ENCODE measurements at places on chromosomes 1 and 21.

DNA sequence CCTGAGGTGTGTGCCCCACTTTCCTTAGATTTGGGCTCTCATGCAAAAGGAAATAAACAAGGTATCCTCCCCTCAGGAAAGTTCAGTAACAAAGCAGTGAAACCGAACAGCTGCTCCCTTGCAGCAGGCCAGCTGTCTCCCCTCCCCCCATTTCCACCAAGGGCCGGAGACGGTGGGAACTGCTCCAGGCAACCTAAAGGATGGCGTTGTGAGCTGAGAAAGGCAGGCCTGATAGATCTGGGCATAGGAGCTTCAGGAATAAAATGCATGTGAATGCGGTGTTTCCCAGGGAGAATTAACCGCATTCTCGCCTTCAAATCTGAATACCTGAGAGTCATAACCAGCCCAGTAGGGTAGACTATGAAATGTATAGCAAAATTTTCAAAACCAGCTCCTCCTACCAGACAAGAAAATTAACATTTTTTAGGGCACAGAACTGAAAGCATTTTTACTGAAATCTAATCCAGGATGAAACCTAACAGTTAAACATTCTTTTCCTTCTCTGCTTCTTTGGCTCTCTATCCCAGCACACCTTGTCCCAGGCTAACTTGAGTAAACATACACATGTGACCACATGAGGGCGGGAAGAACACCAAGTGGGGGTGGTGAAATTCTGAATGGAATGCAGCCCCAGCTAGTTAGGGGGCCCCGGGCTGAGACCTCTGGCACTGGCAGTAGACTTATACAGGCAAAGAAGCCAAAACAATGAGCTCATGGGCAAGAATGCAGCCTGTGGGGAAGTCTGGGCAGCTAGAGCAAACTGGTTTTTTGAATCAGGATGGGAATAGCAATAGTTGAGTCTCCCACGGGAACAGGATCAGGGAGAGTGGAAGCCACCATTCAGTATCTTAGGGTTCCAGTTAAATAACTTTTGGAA, 11.5 kb downstream of the MCL1 start:
- DNase-seq, result no peak

GRCh38 chr21:34836103-34836932, 167.5 kb downstream of the CLIC6 start:
- DNase-seq, result no peak

- no peak for DNase-seq
These were observed 3.4 kb upstream of the FAM131C start for GRCh38 chr1:16076865-16077238.

- no peak for DNase-seq
These were observed 15.0 kb downstream of the NES start for GRCh38 chr1:156662005-156662799.

DNA sequence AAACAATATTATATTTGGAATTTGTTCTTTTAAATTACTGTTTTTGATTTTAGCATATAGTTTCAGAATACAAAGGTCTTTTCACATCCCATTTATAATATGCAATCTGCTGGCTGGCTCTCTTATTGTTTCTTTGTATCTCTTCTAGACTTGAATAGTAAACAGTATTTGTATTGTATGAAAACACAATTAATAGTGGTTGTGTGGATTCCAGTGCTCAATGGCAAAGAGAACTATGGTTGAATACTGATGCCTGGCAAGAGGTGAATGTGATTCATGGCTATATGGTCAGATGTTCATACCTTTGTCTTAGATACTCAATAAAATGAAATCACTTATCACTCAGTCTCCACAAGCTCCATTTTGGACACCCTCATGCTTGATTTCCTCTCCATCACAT, 37.2 kb downstream of the OR6Y1 start:
- no peak for DNase-seq

DNA sequence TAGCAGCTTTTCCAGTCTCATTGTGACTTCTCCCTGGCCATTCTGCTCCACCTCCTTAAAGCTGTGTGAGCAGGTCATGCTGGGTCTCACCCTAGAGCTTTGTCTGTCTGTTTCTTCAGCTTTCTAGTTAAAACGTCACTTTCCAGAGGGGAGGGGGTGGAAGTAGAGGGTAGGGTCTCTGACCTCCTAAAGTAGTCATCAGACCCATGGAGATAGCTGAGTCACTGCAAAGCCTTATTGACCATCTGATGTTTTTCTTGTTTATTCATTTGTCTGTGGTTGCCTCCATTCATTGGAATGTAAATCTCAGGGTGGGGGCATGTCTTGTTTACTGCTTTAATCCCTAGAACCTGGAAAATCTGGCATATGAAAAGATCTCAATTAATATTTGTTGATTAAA, 52.7 kb downstream of the ELF3 start:
- DNase-seq, result no peak

DNA sequence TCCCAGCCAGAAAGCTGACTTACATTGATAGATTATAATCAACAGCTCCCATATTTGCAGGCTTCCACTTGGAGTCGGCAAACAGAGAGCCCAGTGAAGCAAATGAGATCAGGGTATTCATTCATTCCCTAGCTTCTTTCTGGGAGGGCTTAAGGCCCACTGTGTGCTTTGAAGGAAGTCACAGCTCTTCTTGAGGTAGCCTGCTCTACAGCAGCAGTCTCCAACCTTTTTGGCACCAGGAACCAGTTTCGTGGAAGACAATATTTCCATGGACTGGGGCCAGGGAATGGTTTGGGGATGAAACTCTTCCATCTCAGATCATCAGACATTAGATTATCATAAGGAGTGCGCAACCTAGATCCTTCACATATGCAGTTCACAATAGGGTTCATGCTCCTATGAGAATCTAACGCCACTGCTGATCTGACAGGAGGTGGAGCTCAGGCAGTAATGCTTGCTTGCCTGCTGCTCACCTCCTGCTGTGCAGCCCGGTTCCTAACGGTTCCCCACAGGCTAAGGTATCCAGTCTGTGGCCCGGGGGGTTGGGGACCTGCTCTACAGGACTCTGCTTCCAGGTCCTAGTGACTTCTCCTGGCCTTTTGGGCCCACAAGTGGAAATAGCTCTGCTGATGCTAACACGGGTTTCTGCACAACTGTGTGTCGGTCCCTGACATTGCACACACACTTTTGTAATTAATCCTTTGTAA, 13.7 kb upstream of the ADAM30 start:
- DNase-seq, result no peak

- no peak for DNase-seq
These were observed 14.2 kb downstream of the UTP11 start for GRCh38 chr1:38026592-38027200.

- DNase-seq, result peak; percentile 89
These were observed 789 bp upstream of the PTPN14 start for GRCh38 chr1:214552174-214552608.

- DNase-seq, result no peak
These were observed 31.7 kb downstream of the ADAMTS1 start for GRCh38 chr21:26813426-26813998.

GRCh38 chr1:202161151-202162046, 997 bp upstream of the PTPN7 start:
- no peak for DNase-seq

DNA sequence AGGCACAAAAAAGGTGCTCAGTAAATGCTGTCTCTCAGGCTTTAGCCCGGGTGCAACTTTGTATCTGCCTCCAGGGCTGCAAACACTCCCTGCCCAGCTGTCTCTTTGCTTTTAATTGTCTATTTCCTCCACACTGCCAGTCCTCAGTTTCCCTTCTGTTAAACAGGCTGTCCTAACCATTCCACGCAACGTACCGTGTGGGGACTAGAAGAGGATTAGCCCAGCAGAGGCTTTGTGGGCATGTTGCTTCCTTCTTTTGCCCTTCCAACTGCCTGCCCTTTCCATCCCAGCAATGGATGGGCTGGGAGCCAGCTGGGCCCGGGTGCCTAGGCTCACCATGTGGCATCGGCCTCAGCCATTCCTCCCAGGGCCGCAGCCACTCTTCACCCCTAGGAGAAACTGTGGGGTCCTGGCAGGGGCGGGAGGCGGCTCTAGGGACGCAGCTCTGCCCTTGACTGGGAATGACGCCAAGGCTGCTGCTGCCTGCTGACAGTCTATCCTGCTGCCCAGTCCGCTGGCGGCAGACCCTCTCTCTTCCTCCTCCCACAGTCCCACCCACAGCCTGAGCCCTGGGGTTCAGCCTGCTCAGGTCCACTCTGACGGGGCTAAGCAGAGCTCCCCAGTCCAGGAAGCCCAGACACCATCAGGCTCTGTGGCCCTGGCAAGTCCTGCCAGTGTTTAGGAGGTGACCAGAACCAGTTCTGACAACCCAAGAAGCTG, 40.6 kb upstream of the LRP8 start:
- peak; percentile 82 for DNase-seq

GRCh38 chr1:32872192-32872460, 1.4 kb upstream of the FNDC5 start:
- DNase-seq, result no peak

- DNase-seq, result no peak
These were observed 17.3 kb downstream of the OTUD7B start for GRCh38 chr1:149993181-149993580.

DNA sequence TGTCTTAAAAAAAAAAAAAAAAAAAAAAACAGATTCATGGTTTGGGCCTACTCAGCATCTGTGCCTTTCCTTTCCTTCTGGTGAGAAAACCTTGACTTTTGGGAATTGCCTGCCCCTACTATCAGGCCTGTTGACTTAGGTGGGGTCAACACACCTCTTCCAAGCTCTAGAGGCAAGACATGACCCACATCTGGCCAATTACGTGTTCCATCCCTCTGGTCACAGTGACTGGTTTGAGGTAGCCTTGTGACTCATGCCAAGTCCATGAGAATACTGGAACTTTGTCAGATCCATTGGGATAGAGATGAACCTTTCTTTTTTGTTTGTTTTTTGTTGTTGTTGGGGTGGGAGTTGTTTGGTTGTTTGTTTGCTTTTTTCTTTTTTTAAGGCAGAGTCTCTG, 37.3 kb upstream of the KHDRBS1 start:
- no peak for DNase-seq

GRCh38 chr1:198647055-198647454, 8.2 kb downstream of the PTPRC start:
- no peak for DNase-seq

DNA sequence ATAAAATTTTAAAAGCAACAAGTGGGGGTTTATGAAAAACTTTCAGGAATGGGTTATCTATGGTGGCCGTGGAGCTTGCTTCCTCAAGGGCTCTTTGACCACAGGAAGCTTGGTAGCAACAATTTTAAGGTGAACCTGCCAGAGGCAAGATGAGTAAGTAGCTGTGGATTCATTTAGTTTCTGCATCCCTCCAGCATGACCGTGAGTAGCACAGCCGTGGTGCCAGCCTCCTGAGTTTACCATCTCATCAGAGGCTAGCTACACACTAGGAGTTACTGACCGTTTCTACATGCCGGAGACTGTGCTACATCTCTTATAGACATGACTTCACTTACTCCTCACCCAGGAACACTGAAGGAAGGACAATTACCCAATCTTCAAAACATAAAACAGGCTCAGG, 30.1 kb upstream of the PLEKHG5 start:
- DNase-seq, result no peak

DNA sequence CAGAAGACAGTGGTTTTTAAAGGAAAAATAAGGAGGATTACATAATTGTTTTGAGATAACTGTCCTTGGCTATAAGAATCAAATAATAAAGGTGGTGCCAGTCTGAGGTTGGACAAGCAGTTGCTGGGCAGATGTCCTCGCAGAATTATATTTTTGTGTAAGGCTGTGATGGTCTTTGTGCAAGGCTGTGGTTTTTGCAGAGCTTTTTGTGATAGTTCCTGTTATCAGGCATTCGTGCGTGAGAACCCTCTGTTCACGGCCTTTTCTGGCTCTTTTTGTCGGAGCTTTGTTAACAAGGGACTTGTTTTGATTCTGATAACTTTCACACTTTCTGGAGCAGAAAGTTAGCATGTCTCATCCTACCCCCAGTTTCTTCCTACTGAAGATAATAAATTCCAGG, 33.4 kb downstream of the SH3BP5L start:
- no peak for DNase-seq

- no peak for DNase-seq
These were observed 188.7 kb downstream of the COL11A1 start for GRCh38 chr1:102919659-102920058.

- DNase-seq, result no peak
These were observed 215.4 kb downstream of the OMA1 start for GRCh38 chr1:58331156-58331555.

DNA sequence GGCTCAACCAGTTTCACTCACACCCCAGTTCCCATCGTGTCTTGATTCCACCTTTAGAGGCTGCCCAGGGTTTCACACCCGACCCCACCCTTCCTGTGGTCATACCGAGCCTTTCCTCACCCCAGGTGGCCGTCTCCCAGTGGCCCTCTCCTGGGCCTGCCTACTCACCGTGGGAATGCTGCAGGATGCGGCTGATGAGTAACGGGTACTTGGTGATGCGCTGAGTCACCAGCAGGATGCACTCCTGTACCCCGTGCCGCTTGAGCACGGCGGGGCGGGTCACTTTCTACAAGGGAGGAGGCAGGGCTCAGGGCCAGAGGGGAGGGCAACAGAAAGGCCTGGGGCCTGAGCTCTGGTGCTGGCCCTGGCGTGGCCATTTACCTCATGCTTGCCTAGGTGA, 16.4 kb downstream of the ARHGEF2 start:
- no peak for DNase-seq

DNA sequence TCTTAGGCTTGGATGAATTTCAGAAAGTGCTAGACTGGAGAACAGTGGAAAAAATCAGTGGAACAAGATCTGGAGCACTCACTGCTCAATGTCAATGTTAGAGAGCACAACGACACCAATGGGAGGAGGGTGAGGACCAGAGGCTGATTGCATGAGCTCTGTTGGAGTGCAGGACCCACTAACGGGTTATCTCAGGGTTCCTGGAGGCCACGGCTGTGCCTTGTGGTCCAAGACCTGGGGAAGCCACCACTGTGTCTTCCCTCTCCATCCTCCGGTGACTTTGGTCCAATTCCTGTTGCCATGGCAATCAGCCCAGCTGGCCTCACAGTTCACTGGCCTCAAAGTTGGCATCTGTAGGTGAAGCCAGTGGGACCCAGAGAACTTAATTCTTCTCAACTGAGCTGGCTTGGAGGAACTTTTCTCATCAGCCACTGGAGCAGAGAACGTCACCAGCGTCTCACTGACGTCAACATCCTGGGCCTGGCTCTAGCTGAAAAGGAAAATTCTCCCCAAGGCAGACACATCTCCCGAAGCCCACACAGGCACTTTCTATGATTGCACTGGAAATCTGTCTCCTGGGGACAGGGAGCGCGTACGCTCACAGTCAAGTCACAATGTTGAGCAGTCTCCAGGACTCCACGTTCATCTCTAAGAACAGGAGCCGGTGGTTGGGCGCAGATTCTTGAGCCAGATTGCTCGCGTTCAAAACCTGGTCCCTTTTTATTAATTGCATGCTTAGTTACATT, 21.9 kb upstream of the GPR157 start:
- DNase-seq, result no peak

All from vagina (tissue), 2 donors.